ENCODE measurements at places on chromosomes 7 and 10. TPM values are rescaled to one million over a fixed set of nuclear protein-coding genes. Genes with fewer than 3 reads are reported as not detected.

NKX6-2 gene
- total RNA-seq, result 2.5 TPM

HOXA5 gene
- 38.0 TPM for total RNA-seq

OR2A12 gene
- total RNA-seq, result not detected

PPP1R17 gene
- total RNA-seq, result not detected

SSC4D gene
- total RNA-seq, result 2.1 TPM

INSYN2A gene
- 0.28 TPM for total RNA-seq

PLCE1 gene
- 8.7 TPM for total RNA-seq

GLI3 gene
- total RNA-seq, result 11.1 TPM

HMX2 gene
- 0.25 TPM for total RNA-seq

PRLHR gene
- not detected for total RNA-seq
